AG04450 (cell line): ENCODE measurements at places on chromosomes 13 and 19. TPM values are rescaled to one million over a fixed set of nuclear protein-coding genes. Genes with fewer than 3 reads are reported as not detected.

GRCh38 chr19:2609389-2610116 lies 92.9 kb downstream of the GNG7 start:
- DNase-seq = no peak

DNA sequence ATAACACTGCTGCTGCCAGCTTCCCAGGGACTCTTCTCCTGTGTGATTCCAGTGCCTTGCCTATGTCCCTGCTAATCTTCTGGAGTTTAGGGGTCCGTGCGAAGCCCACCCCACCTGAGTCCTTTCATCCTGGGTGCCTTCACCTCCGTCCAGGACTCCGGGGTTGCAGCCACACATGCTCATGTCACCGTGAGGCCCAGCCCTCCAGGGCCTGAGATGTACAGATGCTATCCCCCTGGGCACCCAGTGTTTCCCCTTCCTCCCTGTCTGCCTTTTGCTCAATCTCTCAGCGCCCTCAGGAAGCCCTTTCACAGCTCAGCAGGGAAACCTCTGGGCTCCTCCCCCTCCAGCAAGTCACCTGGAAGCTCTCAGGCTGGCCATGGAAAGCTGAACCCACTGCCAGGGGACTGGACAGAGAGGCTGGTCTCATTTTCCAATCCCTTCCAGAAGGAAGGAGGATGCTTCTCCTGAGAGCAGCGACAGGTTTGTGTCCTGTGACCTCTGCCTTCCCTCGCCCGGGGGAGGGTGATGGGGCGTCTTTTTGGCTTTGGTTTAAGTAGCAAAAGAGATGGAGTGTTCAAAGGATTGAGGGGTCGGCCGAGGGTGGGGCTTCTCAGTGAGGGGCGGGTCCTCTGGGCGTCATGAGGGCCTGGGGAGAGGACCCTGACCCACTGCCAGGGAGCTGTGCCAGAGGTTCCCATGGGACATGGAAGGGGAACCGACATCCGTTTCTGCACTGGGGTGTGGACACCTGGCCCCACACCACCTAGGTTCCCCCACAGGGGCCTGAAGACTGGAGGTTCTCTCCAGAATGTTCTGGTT lies 30.8 kb upstream of the TFDP1 start:
- DNase-seq = no peak

- DNase-seq = no peak
Measured at GRCh38 chr13:40123962-40124632, 468.6 kb downstream of the COG6 start.

- DNase-seq = no peak
Measured at GRCh38 chr19:58563823-58564222, 5.4 kb upstream of the UBE2M start.

- no peak for DNase-seq
Measured at GRCh38 chr13:77789376-77789775, 91.9 kb downstream of the SLAIN1 start.

- DNase-seq = no peak
Measured at GRCh38 chr19:54158812-54159351, 639 bp downstream of the LENG1 start.

DNA sequence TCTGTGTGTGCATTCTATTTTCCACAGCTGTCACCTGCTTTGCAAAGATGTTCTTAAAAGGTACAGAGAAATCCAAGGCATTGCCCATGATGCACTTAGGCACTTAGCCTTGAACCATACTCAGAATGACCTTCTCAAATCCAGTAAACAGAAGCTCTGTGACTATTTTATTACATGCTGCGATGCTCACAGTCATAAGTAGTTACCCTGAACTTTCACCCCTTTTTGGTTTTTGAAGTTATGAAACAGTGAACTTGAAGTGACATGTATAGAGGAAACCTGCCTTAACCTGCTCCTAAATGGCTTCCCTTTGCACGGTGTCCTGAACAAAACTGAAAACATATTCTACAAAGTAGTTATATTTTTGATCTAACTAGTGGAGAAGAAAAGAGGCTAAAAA lies 100.4 kb downstream of the SLC10A2 start:
- no peak for DNase-seq

GRCh38 chr19:11448410-11448809 lies 13.0 kb downstream of the PRKCSH start:
- DNase-seq = no peak

DNA sequence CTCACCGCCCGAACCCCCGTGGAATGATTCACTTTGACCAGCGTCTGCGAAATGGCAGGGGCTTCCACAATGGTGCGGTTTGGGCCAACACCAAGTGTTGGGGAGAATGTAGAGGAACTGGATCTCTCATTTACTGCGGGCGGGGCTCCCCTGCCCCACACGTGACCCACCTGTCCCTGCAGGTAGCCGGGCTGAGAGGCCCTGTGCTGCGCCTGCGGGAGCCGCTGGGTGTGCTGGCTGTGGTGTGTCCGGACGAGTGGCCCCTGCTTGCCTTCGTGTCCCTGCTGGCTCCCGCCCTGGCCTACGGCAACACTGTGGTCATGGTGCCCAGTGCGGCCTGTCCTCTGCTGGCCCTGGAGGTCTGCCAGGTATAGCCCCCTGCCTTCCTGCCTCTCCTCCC lies 5.8 kb upstream of the FLT3LG start:
- no peak for DNase-seq

DNA sequence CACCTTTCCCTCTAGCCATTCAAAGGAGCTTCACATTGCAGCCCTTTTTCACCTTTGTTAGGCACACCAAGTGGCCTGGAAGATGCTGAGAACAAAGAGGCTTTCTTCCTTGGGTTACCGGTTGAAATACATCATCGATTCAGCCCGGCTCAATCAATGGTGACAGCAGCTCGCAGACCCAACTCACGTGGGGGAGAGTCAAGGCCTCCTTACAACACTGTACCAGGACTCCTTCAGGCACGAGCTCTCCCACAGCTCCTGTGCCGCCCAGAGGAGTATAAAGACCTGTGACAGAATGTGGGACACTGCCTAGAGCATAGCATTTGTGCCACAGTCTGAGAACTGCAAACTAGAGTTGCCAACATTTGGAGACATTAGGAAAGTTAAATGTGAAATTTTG lies 3.9 kb upstream of the LRRC63 start:
- no peak for DNase-seq

DNA sequence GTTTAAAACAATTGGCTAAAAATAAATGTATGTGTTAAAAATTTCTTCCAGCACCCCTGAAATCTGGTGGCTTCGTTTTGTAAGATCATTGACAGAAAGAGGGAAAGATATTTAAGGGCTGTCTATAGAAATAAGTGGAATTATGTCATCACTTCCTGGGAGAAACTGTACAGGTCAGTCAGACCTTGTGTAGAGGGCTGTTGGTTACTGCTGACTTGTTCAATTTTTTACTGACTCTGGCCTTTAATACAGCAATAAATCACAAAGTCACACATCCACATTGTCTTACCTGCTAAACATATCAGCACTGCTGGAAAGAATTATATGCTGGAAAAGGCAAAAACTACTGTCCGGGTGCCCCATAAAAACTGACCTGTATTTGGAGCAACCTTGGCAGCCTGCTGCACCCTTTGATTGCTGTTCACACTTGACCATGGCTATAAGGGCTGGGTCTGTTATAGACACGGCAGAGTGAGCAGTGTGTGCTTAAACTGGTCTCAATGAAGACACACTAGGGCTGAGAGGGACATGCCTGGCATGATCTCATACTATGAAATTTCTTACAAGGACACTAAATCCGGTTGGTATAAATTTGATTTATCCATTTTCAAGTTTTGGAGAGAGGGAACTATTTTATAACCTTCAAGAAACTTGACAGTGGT lies 162.1 kb downstream of the NHLRC3 start:
- no peak for DNase-seq

GRCh38 chr19:47020132-47020805 lies 632 bp downstream of the NPAS1 start:
- DNase-seq = no peak

DNA sequence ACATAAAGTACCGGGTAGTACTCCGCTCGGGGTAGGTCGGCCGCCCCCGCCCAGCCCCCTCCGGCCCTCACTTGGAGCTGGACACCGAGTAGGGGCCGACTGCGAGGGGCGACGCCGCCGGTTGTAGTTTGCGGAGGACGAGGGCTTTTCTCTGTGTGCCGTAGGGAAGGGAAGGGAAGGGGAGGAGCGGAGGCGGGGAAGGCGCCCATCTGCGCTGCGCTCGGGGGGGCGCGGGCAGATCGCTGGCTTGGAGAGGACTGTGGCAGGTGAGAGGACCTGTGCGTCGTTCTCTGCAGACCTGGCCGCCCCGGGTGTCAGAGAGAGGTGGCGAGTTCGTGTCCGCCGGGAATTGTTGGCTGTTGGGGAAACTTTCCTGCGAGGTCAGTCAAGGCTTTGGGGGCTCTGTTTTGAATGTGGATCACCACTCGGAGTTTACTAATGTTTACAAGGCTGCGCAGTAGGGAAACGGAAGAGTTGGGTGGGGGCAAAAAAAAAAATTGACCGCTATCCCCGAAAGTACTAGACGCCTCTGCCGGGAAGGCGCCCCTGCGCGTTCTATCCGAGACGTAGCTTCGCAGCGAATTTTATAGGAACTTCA lies 1.4 kb downstream of the ING1 start:
- no peak for DNase-seq

NLRP7 gene
- polyA plus RNA-seq = not detected in 2 replicates

LRRC8E gene
- 4.1 and 4.7 TPM in 2 replicates for polyA plus RNA-seq
